Stimulated activated CD8-positive, alpha-beta memory T cell treated with anti-CD3 and anti-CD28 coated beads, Interleukin-4, amount 100 ng/mL, for 4 hours (primary cell): ENCODE measurements at places on chromosomes 4 and X.

DNA sequence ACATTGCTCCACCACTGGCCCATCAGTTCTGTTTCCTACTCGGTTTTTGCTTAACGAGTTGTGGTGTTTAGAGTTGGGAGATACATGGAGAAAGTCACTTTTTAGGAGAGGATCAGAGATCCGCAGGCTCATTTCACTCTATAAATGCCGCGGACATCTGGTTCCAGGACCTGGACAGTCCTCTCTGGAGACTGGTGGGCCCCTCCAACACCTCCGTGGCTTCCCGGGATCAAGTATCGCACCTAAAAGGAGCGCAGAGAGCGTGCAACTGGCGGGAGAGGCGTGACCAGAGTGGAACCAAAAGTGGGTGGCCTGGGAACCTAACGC lies 9.9 kb upstream of the CLTRN start:
- DNase-seq, result no peak

GRCh38 chrX:24375600-24376131 lies 15.2 kb downstream of the SUPT20HL1 start:
- no peak for DNase-seq

- no peak for DNase-seq
Measured at GRCh38 chr4:175772170-175772705, 39.8 kb downstream of the GPM6A start.

- DNase-seq, result no peak
Measured at GRCh38 chr4:144647095-144647561, 1.2 kb downstream of the HHIP start.

DNA sequence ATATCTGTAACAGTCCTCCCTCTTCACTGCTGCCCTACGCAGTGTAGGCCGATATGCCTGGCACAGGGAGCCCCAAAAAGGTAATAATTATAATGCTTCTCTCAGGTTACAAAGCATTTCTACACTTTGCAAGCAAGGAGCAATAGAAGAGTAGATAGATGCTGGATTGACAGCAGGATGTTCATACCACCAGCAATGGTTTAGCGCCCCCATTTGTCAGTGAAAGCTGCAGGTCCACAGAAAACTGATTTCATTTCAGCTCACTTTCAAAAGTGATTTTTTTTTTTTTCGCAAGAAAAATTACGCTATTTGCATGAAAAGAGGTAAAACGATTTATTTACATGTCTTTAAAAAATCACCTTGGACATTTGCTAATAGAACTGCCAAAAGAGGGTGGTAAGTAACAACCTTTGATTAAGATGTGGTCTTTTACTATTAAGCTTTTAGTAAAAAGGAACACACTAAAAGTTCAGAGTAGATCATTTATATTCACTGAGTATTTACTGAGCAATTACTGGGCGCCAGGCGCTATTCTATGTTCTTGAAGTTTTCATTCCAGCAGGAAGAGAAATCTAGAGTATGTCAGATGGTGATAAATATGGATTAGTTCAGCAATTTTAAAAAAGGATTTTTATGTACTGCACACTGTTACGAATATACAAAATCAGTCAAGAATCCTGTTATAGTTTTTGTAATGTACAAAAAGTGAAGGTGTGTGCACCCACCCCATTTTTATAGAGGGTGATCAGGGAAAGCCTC lies 34.4 kb downstream of the HPF1 start:
- DNase-seq, result no peak

DNA sequence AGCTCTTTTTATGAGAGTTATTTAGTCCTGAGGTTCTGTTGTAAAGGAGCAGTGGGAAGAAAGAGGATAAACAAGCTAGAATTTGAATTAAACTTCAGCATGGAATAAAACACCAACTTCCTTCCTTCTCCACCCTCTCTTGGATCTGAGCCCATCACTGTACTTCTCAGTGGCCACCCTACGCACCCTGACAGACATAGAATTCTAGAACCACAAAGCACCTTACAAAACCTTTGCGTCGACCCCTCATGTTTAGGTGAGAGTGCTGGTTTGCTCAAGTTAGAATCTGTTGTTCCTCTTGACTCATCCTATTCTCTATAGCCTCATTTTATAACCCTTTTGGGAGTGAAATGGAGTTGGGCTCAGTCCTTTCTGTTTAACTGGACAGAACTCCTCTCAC lies 84.6 kb upstream of the RPL34 start:
- DNase-seq, result no peak

- no peak for DNase-seq
Measured at GRCh38 chrX:155857561-155857960, 23.6 kb upstream of the VAMP7 start.

GRCh38 chr4:1347410-1347864 lies 429 bp downstream of the UVSSA start:
- peak; percentile 9 for DNase-seq
